Fibroblast of pulmonary artery (primary cell): ENCODE measurements at places on chromosomes 12 and 14.

GRCh38 chr14:99995700-99996356 lies 69.4 kb upstream of the EVL start:
- peak; percentile 60 for DNase-seq

GRCh38 chr12:109741286-109741969 lies 27.8 kb downstream of the FAM222A start:
- DNase-seq = no peak

DNA sequence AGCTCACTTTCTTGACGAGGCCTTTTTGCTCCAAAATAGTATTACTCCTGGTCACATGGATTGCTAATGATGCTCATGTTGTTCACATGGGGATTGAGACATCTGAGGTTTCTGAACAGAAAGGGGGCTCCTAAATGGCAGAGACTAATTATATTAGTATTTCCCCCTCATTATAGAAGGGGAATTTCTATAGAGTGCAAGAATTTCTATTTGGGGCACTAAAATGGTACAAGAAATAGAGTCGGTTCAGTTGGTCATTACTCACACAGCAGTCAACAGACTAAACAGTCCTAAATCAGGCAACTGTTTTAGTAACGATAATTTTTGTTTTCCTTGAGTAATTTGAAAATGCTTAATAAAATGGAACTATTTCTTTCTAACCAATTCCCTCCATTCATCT lies 108.9 kb downstream of the DACT1 start:
- no peak for DNase-seq

DNA sequence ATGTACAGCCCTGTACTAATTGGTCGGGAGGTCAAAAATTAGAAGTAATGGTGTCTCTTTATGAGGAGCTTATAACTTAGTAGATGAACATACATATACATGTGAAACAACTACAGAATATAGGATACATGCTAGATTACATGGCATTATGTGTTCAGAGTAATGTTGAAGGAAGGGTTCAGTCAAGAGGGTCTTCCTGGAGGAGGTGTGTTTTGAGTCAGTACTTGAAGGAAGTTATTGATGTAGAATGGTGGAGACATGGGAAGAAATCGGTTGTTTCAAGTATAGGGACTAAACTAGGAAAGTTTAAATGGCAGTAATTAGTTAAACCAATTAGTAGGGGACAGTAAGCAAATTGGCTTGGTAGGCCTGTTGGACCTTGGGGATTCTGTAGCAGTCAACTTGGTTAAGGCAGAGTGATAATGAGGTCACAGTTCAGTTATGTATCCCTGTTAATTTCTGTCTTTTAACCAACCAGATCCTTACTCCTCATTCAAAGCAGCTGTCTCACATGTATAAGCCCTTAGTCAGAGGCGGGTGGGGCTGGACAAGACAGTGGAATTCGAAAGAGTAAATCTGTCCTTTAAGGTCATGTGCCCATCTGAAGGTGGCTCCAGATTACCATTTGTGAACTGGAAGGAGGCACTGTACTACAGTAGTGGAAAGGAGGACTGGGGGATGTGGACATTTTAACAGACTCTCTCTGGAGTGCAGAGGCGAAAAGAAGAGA lies 3.5 kb upstream of the ANKRD52 start:
- peak; percentile 38 for DNase-seq

DNA sequence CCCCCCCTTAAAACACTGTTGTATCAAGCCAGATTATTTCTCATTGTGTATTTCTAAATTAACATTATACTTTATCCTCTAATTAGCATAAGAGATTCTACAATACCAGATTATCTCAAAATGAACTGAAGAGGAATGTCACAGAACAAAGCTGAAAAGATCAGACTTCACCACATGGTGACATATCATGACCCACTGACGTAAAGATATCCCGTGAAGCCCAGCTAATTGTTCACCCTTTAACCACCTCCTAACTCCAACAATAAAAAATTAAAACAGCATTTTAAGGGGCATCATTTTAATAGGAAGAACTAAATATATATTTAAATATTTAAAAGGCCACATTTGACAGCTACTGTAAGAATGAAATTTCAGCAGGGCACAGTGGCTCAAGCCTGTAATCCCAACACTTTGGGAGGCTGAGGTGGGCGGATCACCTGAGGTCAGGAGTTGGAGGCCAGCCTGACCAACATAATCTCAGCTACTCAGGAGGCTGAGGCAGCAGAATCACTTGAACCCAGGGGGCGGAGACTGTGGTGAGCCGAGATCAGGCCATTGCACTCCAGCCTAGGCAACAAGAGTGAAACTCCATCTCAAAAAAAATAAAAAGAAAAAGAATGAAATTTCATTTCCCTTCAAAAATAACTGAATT lies 29.0 kb downstream of the CDK17 start:
- no peak for DNase-seq

- DNase-seq = no peak
Measured at GRCh38 chr14:102965971-102966655, 43.6 kb downstream of the AMN start.

DNA sequence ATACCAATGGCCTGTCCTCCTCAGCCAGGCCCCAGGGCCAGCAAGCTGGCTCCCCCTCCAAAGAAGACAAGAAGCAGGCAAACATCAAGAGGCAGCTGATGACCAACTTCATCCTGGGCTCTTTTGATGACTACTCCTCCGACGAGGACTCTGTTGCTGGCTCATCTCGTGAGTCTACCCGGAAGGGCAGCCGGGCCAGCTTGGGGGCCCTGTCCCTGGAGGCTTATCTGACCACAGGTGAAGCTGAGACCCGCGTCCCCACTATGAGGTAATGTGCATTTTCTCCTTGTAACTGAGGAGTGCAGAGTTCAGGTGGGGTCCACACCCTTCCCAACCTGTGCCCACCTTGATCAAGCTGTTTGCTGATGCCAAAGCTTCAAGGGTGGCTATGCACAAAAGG lies 23.4 kb downstream of the ACACB start:
- no peak for DNase-seq

- no peak for DNase-seq
Measured at GRCh38 chr12:42611571-42612230, 22.2 kb upstream of the PRICKLE1 start.

DNA sequence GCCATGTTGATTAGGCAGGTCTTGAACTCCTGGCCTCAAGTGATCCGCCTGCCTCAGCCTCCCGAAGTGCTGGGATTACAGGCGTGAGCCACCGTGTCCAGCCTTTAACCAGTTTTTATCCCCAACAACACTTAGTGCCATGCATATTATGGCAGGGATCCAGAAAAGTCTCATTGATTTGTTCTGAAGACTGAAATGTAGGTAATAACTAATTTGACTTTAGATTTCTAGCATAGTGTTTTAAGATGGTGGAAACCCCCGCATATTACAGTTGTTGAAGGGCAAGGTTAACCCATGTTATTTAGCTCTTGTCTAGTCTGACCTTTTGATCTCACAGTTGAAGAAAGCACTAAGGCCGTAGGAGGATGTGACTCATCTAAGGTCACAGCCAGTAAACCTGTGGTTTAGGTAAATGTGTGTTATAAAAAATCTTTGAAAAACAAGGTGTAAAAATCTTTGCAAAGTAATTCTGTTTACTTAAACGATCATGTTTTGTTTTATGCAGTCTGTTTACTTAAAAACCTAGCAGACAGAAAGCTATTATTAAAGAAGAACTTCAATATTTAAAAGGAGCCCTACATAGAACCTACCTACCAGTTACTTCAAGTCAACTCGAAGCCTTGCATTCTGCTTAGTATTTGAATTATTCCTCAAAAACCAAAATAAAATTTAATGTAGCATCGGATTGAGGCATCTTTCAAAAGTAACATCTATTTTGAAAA lies 24.8 kb downstream of the BICDL1 start:
- DNase-seq = no peak

DNA sequence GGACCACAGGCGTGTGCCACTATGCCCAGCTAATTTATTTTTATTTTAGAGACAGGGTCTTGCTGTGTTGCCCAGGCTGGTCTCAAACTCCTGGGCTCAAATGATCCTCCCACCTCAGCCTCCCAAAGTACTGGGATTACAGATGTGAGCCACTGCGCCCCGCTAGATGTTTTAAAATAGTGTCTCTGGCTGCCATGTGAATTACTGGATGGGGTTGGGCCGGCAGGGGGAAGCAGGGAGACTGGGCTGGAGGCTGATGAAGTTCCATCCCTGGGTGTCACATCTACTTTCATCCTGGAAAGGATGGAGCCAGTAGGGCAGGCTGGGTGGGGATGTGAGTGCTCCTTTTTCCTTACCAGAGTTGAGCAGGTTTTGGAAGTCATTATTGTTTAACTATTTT lies 46.1 kb downstream of the DNAH10 start:
- peak; percentile 15 for DNase-seq
